ENCODE measurements at places on chromosomes 6 and 20.

DNA sequence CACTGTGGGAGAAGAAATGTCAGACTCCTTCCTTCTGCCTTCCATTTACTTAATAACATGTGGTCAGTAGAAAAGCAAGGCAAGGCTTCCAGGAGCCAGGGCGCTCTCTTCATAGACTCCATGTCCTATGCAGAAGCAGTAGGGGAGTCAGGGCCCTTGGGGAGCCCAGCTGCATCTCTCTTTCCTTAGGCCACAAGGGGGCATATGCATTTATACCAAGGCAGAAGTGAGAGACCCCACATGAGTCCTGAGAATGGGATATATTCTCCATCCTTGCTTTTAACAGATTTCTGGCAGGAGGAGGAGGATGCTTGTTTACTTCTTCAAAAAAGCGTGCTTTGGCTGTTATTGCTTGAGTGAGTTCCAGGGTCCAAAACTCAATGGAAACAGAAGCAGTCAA is 198.5 kb downstream of the HIVEP2 start:
- no peak for DNase-seq

GRCh38 chr20:62482146-62482809 is 6.5 kb upstream of the GATA5 start:
- DNase-seq = no peak

DNA sequence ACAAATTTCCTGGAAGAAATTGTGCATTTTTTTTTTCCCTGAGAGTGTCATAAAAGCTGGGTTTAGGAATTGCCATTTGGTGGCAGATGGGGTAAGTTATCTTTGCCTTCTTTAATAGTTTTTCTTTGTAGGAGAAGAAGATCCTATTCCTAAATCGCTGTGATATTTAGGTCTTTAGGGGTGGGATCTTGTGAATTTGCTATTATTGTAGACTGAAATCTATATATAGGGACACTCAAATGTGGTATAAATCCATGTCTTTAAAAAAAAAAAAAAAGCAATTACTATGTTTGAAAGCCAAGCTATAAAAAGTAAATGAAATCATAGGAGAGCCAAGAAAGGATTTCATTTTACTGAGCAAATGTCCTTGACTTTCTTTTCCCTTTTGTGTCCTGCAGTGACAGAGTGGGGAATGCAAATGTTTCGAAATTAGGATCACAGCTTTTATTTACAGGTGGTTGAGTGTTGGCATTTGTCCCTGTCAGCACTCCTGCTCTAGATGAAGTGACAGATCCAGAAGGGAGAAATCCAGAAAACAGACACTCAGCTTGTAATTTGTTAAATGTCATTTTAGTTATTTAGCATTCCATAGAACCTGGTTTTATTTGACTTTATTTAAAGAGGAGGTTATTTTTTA is 29.4 kb downstream of the TIAM2 start:
- DNase-seq = no peak

GRCh38 chr20:45595235-45595634 is 16.2 kb upstream of the WFDC8 start:
- DNase-seq = no peak

DNA sequence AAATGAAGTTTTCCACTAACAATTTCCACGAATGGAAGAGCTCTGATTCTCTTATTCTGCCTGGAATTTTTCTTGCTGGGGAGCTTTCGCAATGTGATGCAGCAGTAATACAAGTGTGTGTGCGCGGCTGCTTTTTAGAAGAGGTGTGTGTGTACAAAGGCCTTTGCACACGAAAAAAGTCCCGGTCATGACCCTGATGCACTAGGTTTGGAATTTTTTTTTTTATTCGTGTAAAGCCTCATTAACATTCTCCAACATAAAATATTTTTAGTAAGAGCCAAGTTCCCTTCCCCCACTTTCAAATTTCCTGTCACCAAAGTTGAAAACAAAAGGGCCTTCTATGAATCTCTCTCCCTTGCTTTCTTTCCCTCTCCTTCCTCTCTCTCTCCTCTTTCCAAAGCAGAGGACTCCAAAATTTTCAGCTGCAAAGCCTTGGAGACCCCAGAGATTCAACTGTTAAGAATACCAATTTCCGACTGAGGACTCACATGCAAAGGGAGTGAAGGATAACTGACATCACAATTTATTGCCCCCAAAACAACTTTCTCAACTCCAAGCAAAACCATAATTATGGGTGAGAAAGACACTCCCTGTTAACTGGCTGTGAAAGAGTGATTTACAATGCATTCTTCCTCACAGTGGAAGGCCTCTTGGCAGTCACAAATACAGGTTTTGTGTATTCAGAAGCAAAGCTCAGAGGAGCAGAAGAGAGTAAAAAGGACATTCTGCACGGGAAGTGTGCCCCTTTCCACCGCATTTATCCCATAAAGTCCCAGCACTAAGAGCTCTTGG is 421.2 kb upstream of the JARID2 start:
- DNase-seq = no peak

DNA sequence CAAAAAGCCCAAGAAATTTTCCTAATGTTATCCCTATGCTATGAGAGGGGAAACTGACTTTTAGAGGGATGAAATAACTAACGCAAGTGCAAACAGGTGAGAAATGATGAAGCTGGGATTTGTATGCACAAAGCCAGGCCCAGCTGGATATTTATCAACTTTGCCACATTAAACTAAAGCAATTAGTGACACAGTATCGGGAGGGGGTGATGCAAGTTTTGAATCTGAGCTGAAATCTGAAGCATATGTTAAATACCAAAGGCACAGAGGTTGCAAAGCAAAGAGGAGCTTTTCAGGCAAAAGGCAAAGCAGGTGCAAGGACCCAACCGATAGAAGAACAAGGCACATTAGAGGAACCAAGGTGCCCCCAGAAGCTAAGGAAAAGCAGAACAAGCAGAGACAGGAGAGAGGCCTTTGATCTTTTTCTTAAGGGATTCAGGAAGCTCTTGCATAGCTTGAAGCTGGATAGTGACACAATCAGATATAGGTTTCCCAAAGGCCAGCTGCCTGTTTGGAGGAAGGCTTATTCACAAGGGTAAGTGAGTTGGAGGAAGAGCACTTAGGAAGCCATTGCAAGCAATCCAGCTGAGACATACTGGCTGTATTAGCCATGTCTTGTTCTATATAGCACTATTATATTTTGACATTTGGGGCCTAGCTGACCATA is 207.5 kb downstream of the HIVEP2 start:
- DNase-seq = peak; percentile 46

DNA sequence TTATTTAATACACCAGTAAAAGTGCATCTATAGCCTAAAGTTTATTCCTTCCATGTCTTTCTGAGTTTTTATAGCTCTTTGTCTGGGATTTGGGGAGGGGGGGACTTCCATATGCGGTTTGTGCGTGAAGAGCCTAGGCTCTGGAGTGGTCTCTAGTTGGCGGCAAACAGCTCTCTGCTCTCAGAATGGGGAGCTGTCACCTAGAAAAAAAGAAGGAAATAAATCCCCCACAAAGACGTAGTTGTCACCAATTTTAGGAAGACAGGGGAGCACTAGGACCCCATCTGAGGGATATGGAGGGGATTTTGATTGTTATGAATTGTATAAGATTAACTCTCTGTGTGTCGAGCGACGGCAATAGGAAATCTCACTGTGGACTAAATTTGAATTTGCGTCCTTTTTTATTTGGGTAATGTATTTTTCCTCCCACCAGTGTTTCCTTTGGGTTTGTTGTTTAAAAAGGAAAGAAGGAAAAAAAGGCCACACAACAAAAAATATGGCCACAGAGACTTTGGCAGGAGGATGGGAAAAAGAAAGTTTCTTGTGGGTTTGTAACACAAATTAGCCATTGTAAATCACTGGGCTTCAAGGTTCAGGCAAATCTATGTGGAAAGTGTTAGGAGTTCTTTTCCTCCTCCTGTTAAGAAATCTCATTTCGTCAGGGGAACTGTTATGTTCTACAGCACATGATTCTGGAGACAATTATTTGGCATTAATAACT is 7.4 kb downstream of the POU3F2 start:
- no peak for DNase-seq

GRCh38 chr6:14380086-14380820 is 262.7 kb downstream of the CD83 start:
- DNase-seq = no peak
